ENCODE measurements at places on chromosomes 3 and 15.

DNA sequence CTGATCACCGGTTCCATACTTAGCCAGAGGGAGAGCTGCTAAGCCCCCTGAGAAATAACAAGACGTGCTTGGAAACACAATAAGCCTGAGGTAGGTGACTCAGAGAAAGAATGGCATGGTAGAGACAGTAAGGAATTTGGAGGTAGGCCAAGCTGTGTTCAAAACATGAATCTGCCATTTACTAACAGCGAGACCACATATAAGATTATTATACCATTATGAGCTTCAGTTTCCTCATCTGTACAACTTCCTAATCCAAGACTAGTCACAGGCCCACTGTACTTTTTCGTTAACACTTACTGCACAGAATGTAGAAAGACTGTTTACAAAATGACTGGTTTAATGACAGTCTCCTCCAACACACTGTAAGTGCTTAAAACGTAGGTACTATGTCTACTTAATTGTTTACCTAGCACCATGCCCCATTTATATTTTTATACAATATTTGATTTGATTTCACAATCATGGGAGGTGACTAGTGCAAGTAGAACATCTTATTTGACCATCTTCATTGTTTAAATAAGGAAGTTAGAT, 25.7 kb downstream of the ATOSA start:
- H3K27ac ChIP-seq = no peak overlapping the region
- H3K4me1 ChIP-seq = peaks cover 18% of the 10 kb centered on the region
- H3K27me3 ChIP-seq = no peaks in the 10 kb centered on the region
- no peak for DNase-seq
- H3K36me3 ChIP-seq = peaks cover 10% of the 10 kb centered on the region

GRCh38 chr15:99446565-99447496, 119.0 kb upstream of the MEF2A start:
- no peak overlapping the region for H3K27ac ChIP-seq
- H3K36me3 ChIP-seq = no peaks in the 10 kb centered on the region
- DNase-seq = no peak
- no peak overlapping the region for H3K4me3 ChIP-seq
- no peaks in the 10 kb centered on the region for H3K27me3 ChIP-seq

- no peaks in the 10 kb centered on the region for H3K36me3 ChIP-seq
- no peak overlapping the region for H3K27ac ChIP-seq
- no peak for DNase-seq
- H3K4me3 ChIP-seq = no peak overlapping the region
- no peaks in the 10 kb centered on the region for H3K27me3 ChIP-seq
Observed at GRCh38 chr3:79361748-79362378, 405.9 kb downstream of the ROBO1 start.

DNA sequence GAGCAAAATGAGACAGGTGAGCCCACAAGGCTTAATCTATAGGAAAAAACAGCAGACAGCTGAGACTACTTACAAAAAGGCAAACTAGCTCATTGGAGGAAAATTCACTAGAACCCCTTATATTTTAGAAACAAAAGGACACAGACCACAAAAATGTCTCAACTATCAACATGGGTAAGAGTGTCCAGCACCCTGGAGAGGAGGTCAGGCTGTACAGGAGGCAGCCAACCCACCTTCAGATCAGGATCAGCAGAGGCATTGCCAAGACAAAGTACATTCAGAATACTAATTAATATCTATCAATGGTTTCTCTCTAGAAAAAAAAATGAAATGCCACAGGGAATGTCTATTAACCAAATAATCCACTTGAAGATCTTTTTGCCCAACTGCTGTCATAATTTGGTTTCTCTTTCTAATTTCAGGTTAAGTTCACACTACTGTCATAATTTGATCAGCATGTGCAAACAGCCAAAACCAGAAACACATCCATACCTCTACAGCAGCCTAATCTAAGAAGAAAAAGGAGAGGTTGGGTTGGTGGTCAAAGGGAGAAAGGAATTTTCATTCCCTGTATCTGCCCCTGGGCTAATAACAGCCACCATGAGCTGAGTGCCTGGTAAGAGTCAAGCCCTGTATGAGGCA, 26.0 kb upstream of the THBS1 start:
- no peak overlapping the region for H3K4me3 ChIP-seq
- peaks cover 6% of the 10 kb centered on the region for H3K27me3 ChIP-seq
- no peak overlapping the region for H3K27ac ChIP-seq

DNA sequence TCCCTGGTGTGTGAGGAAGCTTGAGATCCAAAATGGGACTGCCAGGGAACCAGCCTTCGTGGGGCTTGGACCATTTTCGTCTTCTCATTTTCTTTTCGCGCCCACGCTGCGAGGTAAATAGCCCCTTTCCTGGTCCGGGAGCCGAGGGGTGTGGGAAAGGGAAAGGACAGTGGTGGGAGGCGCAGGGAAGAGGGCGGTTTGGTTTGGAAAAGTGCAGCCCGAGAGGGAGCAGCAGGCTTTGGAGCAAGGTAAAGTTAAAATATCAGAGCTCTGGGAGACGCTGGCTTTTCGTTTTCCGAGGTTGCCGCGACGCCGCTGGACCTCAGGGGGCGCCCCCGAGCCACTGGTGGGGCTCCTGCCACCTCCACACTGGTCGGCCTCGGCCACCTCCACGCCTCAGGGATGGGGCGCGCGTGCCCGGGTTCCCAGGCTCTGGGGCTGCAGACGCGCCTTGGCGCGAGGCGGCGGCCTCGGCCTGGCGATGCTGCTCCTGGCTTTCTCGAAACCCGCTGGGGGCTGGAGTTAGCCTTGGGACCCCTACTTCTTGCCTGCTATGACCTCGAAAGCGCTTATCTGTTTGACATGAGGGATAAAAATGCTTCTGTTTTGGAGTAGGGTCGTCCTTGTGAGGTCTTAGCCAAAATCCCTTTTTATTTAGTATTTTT, 3.2 kb downstream of the PTPRG start:
- H3K27me3 ChIP-seq = peaks cover 53% of the 10 kb centered on the region
- peak; percentile 56 for DNase-seq
- H3K4me3 ChIP-seq = no peak overlapping the region

Data from activated CD4-positive, alpha-beta T cell treated with anti-CD3 and anti-CD28 coated beads for 36 hours (primary cell).